Activated CD4-positive, alpha-beta memory T cell treated with anti-CD3 and anti-CD28 coated beads for 36 hours (primary cell): ENCODE measurements at places on chromosomes 7 and 10.
A peak's percentile ranks its signal among the peaks of the same experiment; 100 is the strongest.

GRCh38 chr7:24982917-24983316 lies 2.9 kb upstream of the OSBPL3 start:
- DNase-seq: no peak

- DNase-seq: no peak
These were observed 261.3 kb upstream of the AUTS2 start for GRCh38 chr7:69336976-69337375.

GRCh38 chr7:82234457-82235049 lies 209.0 kb downstream of the CACNA2D1 start:
- no peak for DNase-seq

GRCh38 chr7:134016223-134016941 lies 110.8 kb upstream of the LRGUK start:
- no peak for DNase-seq

GRCh38 chr10:130046591-130046990 lies 64.0 kb downstream of the C10orf143 start:
- DNase-seq: no peak

DNA sequence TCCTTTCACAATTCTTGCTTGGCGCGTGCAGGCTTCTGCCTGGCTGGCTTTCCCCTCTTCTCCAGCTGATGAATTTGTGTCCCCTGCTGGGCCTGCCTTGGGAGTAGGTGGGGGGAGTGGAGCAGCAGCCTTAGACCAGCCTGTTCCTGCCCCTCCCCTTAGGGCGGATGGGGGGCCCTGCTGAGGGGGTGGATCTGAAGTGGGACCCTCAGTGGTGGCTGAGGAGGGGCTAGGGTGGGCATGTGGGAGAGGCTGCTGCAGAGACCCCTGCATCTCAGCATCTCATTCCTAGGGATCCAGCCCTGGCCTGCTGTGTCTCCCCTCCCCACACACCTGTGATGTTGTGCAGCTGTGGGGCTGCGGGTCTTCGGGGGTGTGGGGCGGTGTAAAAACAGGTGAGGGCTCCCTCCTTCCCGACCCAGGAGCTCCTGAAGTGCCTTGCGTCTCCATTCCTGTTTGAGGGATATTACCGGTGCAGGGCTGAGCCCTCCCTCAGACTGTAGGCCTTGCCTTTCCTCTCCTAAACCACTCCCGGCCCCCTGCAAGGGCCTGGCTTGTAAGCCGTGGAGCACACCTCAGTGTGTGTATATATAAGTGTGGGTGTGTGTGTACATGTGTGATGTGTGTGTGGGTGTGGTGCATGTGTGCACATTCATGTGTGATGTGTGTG lies 24.7 kb downstream of the ADCYAP1R1 start:
- DNase-seq: no peak

- no peak for DNase-seq
These were observed 526 bp upstream of the LAMTOR4 start for GRCh38 chr7:100148225-100148558.

- DNase-seq: peak; percentile 83
These were observed 95.8 kb downstream of the HIP1 start for GRCh38 chr7:75642810-75643486.

GRCh38 chr10:10780746-10781145 lies 236.9 kb upstream of the CELF2 start:
- DNase-seq: no peak

DNA sequence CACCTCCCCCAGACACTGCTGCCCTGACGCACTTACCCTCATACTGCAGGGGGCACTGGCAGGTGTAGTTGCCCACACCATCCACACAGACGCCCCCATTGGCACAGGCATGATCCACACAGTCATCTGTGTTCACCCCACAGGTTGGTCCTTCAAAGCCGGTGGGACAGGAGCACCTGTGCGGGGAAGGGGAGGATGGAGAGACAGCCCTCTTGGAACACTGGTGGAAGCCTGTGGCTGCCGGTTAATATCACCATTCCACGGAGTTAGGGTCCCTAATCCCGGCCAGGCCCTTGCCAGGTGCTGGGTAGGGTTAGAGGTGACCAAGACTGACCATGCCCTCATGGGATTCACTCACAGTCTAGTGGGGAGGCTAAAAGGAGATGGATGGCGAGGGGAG lies 171.8 kb downstream of the SLIT1 start:
- no peak for DNase-seq

DNA sequence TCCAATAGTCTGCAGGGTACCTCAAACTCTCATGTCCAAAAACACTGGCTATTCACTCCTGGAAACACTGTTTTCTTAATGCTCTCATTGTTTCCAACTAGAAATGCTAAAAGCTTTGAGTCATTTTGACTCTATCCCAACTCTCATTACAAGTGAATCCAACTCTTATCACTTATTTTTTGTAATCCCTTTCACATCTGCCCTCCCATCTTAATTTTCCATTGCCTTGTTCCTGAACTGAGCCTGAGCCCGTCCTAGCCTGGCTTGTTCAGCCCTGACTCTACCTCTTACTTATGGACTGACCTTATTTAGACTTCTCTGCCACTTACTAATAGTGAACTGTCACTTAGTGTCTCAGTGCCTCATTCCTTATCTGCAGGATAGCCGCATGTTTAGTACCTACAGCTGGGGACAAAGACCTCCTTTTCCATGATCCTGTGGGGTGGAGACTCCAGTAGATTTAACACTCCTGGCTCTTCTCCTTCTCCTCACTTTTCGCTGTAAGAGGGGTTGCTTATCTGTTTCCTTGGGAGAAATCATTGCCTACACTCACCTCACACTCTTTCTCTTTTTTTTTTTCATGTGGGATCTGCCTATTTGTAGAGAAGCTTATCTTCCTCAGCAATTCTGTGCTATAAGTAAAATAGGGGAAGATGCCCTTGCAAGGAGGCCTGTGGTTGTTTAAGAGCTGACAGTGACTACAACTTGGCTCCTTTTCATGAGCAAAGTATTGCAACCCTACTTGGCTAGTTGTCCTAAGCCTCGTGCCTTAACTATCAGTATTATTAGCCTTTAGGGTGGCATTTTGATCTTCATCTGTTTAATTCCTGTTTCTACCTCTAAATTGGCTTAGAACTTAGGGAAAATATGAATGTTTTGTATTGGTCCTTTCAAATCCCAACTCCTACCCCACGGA lies 56.4 kb downstream of the SLC16A12 start:
- DNase-seq: no peak

DNA sequence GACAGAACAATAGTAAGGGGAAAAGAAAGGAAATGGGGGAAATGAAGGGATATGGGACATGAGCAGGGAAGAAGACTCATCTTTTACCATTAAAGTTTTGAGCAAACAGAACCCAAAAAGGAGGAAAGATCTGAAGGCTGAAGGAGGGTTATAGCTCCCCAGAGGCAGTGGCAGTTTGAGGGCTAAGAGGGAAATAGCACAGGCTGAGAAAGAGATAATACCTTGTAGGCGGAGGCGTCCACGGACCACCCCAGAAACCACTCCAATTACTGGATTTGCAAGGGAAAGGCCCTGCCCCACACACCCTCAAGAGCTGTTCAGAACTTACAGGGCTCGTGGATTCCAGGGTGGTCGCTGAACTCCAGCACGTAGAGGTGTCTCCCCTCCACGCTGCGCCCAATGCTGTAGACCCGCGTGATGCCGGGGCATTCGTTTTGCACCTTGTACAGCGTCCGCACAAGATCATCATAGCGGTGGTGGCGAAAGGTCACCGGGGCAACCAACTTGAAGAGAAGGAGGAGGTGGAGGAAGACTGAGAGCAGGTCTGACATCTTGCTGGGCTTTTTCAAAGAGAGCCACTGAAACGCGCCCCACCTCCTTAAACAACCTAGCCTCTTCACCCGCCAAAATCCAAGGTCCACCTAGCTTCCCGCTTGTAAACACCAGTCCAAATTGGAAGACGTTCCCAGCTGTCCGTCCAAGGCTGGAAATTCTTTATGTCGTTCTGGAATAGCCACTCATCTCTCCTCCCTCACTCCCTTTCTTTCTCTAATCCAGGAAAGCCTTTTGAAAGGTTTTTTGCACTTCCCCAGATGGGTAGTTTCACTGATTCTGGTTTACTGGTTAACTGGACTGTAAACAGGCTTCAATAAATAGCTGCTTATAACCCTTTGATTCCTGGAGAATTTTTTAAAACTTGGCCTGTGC lies at the start of gene CPN1:
Gene CPN1 (minus strand): TSS at position 795 of the 927 bp plus-strand sequence. CDS start 244 bp downstream, at position 551.
- no peak for DNase-seq

DNA sequence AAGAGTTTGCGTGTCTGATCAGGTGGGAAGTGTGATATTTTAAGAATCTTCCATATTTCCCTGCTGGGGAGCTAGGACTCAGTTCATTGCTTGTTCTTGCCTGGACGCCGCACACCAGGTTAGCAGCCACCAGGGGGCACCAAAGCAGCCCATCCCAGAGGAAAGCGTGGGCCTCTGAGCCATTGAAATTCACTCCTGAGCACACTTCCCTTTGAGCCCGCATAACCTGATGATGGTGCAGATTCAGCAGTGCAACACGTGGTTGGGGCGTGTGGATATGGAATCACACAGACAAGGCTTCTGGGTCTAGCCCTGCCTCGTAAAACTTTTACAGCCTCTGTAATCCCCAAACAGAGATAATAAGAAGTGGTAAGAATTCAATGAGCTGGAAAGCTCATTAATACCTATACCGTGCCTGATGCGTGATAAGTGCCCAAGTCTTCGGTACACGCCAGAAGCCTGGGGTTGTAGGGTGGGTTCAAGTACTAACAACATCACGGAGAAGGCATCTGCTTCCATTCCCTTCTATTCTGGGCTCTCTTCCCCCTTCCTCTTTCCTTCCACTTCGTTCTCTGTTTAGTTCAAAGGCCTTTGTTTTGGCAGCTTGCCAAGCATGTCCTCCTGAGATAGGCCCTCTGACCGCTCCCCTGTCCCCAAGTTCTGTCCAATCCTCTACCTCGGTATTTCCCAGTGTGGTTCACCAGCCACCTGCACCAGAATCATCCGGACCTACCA lies 130.1 kb upstream of the KMT2E start:
- DNase-seq: peak; percentile 86

GRCh38 chr7:116521046-116521664 lies 3.7 kb upstream of the CAV1 start:
- DNase-seq: no peak

DNA sequence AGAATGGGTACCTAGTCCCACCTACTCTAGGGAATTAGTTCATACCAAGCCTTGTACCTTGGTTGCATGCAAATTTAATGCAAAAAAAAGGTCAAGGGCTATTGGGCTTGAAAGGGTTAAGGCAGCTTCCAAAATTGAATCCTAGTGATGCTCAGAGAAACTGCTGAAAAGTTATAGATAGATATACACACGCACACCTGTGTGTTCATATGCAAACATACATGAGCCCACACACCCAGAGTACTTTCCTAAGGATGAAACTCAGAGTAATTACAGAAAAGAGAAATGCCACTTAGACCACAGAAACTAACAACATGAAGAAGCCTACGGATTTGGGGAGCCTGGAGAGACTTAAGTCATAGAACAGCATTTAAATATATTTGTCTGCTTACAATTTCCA lies 1.5 kb downstream of the SLC25A13 start:
- no peak for DNase-seq

GRCh38 chr10:74150204-74150989 lies at the start of gene AP3M1:
TSS of gene AP3M1 (minus strand) at chr10:74150828. CDS start at chr10:74138379, 12,449 bp downstream.
- DNase-seq: peak; percentile 88

DNA sequence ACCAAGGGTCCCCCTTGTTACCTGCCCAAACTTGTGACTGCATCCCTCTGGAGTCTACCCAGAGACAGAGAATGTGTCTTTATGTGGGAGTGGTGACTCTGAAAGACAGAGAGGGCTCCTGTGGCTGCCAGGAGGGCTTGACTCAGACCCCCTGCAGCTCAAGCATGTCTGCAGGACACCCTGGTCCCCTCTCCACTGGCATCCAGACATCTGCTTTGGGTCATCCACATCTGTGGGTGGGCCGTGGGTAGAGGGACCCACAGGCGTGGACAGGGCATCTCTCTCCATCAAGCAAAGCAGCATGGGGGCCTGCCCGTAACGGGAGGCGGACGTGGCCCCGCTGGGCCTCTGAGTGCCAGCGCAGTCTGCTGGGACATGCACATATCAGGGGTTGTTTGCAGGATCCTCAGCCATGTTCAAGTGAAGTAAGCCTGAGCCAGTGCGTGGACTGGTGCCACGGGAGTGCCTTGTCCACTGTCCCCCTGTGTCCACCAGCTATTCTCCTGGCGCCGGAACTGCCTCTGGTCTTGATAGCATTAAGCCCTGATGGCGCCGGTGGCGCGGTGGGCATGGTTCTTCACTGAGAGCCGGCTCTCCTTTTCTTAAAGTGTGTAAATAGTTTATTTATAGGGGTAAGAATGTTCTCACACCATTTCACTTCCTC lies 19.4 kb upstream of the SH2D4B start:
- DNase-seq: no peak

- DNase-seq: no peak
These were observed 5.5 kb downstream of the ZNF503 start for GRCh38 chr10:75395932-75396630.

GRCh38 chr10:81576336-81576735 lies 298.7 kb upstream of the NRG3 start:
- DNase-seq: no peak

- no peak for DNase-seq
These were observed 10.3 kb downstream of the ZNF775 start for GRCh38 chr7:150389532-150389816.

- DNase-seq: no peak
These were observed 12.2 kb upstream of the RBM20 start for GRCh38 chr10:110631934-110632333.

GRCh38 chr10:86749854-86750253 lies 6.6 kb upstream of the BMPR1A start:
- no peak for DNase-seq

GRCh38 chr10:58637352-58637751 lies 124.7 kb downstream of the BICC1 start:
- DNase-seq: no peak

- no peak for DNase-seq
These were observed 186.2 kb downstream of the CXCL12 start for GRCh38 chr10:44198780-44199097.

DNA sequence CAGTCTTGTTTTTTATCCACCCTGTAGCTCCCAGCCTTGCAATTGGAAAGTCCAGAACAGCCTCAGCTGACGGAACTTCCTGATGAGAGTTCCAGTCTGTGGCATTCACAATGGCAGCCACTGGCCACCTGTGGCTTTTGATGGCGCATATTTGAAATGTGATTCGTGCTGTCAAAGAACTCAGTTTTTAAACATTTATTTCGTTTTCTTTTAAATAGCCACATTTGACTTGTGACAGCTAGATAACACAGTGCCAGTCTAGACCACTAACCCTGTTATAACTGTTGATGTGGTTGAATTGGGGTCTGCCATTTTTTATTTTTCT lies 97.3 kb downstream of the INPP5A start:
- DNase-seq: no peak

GRCh38 chr7:43612599-43613589 lies 30.0 kb downstream of the STK17A start:
- DNase-seq: peak; percentile 33

- peak; percentile 63 for DNase-seq
These were observed 36.7 kb upstream of the ABLIM1 start for GRCh38 chr10:114694752-114695151.

GRCh38 chr10:12351889-12352288 lies 2.5 kb downstream of the CAMK1D start:
- DNase-seq: no peak
